ENCODE measurements at places on chromosomes 4 and X.

DNA sequence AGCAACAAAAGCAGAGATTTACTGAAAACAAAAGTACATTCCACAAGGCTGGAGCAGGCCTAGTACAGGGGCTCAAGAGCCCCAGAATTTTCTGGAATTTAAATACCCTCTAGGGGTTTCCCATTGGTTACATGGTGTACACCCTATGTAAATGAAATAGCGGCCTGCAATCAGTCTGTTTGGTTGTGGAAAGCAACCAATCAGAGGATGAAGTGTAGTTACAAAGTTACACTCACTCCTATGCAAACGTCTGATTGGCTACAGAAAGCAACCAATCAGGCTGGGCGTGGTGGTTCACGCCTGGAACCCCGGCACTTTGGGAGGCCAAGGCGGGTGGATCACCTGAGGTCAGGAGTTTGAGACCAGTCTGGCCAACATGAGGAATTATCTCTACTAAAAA, 13.8 kb upstream of the TXLNG start:
- DNase-seq = no peak

GRCh38 chrX:16251782-16252181, 84.5 kb downstream of the MAGEB17 start:
- DNase-seq = no peak

- peak; percentile 55 for DNase-seq
These were observed 22.9 kb upstream of the PUDP start for GRCh38 chrX:7170898-7171297.

- DNase-seq = no peak
These were observed 3.3 kb upstream of the HAUS3 start for GRCh38 chr4:2245057-2245786.

DNA sequence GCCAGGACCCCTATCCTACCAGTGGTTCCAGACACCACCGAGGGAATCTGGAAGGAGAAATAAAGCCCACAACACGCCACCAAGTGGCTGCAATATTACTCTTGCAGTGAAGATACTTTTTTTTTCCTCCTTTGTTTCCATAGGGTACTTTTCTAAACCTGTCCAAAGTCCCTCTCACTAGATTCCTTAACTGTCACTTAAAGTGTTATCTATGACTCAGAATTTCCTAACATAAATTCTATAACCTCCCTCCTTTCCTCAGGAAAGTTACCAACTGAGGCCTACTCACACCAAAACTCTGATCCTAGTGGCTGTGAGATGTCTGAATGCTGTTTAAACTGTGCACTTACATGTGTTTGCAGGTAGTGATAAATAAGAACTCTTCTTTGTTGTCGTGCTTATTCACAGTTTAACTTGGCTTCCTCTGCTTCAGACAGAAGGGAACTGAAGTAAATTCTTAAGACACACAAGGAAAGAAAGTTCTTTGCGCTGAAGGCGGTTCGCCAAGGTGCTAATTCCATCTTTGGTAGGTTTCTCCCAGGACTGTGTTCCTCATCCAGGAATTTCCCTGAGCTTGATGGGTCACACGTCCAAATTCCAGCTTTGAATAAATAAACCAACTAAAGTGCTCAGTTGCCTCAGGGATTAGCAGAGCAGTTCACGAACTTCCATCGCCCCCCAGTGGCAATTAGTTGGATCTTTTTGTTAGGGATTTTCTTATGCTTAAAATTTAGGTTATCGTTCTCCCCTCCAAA, 10.7 kb upstream of the HCCS start:
- peak; percentile 44 for DNase-seq

GRCh38 chr4:8410641-8411271, 29.8 kb downstream of the ACOX3 start:
- peak; percentile 52 for DNase-seq

DNA sequence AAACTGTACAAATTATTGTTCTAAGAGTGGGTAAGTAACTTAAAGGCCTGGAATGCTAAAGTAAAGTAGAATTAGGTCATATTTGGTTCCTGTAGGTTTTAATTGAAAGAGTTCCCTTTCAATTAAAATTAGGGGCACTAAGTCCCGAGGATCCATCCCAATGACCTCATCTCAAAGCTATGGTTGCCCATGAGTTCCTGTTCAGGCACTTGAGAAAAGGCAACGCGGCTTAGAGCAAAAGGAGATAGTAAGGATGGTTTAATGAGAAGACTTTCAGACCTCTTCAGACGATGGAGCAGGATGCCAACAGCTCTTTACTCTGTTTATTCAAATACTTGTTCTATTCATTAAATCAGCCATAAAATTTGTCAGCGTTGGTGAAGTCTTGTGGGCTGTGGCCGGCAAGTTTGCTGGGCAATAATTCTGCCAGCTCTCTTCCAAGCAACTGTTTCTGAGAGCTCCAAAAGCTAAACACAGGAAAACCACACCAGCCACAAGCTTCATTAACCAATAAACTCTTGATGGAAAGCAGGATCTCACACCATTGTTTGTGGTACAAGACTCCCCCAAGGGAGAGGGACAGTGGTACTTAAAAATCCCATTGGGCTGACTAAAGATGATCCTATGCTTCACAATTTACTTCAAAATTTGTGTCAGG, 167.4 kb downstream of the COL4A6 start:
- no peak for DNase-seq

DNA sequence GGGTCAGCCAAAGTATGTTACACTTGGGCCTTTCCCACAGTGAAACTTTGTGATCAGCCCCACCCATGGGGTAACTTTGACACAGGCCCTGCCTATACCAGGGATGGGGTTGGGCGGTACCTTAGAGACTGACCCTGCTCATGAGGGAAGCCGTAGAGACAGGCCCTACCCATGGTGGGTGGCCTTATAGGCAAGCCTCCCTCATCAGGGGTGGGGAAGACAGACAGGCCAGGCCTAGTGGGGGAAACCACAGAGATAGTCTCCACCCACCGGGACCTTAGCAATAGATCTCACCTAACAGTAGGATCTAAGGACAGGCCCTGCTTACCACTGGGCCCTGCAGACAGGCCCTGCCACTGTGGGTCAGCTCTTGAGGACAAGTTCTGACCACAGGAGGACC, 6.8 kb downstream of the PLP2 start:
- no peak for DNase-seq

DNA sequence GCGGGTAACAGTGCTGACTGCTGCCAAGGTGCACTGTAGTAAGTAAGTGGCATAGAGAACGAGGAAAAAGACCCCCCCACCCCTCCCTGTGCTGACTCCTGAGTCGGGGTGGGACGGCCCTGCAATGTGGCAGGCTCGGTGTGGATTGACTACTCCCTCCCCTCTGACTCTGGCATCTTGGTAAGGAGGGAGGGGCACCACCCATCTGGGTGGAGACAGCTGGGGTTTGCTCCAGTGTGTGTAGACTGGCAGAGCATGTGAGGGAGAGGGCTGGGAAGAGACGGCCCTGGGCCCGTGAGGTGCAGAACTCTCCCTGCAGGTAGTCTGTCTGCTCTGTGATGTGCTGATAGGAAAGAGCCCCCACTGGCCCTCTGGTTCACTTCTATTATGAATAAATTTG, 31.0 kb downstream of the NSG1 start:
- DNase-seq = no peak

GRCh38 chr4:98716796-98717195, 58.4 kb upstream of the TSPAN5 start:
- DNase-seq = no peak

GRCh38 chr4:158778712-158779111, 9.9 kb downstream of the FNIP2 start:
- DNase-seq = no peak

GRCh38 chr4:152020073-152020472, 259.3 kb upstream of the GATB start:
- no peak for DNase-seq
